Karpas-422 (cell line): ENCODE measurements at places on chromosomes 3 and 15.

- no peak for DNase-seq
These were observed 15.4 kb upstream of the AADAC start for GRCh38 chr3:151798466-151798865.

DNA sequence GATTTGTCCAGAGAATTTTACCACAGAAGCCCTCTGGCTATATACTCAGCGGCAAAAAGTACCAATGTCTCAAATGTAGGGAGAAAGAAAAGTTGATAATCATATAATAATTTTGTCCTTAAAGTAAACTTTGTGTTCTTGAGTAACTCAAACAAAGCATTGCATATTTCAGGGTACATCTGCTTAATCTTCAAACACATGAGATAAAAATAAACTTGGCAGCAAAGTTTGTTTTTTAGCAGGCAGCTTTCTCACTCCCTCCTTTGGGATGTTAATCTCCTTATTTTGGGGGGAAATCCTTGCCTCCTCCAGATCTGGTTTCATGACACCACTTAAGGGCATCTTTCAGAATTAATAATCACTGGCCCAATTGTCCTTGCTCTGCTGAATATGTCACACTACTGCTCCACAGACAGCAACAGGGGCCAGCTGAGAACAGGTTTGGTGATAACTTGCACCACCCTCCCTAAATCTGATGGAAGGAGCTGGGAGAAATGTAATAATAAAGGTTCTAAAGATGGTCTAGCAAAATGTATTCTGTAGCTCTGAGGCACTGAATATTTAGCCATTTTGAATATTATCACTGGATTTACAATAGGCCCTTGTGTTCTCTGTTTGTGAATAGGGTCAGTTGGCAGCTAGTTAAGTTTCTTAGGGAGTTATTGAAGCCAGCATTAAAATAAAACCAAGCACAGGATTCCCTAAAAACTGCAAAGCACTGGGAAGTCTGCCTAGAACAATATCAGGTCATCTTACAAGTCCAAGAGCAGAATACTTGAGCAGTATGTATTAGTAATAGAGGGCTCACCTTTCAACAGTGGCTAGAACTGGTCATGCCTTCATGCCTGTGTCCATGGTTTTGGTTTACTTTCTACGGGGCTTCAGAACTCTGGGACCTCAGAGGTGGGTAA is 79.2 kb downstream of the EFL1 start:
- no peak for DNase-seq

GRCh38 chr15:39270934-39271333 is 309.9 kb upstream of the THBS1 start:
- no peak for DNase-seq

GRCh38 chr15:50519740-50520425 is 26.6 kb downstream of the USP50 start:
- DNase-seq = no peak

GRCh38 chr15:64530472-64530871 is 70.1 kb downstream of the ZNF609 start:
- DNase-seq = no peak

DNA sequence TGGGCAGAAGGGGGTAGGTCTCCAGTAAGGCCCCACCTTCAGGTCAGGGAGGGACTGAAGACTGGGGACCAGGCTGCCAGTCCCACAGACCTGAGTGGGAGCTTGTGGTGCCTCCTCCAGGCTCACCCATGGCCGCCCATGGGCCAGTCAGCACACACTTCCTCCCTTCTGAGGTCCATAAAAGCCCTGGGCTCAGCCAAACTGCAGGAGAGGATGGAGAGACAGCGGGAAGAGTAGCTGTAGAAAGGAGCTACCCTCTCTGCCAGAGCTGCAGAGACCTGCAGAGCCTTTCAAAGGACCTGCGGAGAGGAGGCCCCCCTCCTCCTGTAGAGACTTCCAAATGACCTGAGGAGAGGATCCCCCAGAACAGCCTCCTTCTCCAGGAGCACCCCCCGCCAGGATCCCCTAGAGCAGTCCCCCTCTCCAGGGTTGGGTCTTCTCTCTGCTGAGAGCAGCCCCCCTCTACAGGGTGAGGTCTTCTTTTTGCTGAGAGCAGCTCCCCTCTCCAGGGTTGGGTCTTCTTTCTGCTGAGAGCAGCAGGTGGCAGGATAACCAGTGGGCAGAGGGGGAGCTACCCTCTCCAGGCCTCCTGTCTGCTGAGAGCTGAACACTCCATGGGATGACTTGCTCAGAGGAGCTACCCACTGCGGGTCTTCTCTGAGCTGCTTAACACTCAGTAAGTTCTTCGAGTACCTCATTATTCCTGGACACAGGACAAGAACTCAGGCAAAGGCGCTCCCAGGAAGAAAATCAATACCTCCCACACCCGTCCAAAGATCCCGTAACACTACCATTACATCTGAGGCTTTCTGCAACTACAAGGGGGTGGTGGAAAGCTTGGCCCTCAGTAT is 5.0 kb upstream of the SKIC8 start:
- no peak for DNase-seq

DNA sequence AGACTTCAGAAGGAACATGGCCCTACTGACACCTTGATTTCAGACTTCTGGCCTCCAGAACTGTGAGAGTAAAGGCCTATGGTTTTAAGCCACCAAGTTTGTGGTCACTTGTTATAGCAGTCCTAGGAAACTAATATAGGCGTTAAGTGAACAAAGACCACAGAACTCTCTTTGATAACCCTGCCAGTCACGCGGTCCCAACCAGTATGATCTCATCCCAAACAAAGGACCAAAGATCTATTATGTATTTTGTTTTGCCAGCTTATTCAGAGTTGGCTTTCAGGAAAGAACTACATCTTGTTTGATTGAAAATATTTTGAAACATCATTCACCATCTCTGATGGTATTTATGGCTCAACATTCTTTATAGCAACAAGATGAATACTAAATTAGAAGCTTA is 294.4 kb upstream of the SLCO3A1 start:
- no peak for DNase-seq

- DNase-seq = peak; percentile 68
These were observed 304.4 kb downstream of the FGF12 start for GRCh38 chr3:192422997-192423342.

- DNase-seq = peak; percentile 40
These were observed 234.3 kb downstream of the TLE3 start for GRCh38 chr15:69863446-69863845.

DNA sequence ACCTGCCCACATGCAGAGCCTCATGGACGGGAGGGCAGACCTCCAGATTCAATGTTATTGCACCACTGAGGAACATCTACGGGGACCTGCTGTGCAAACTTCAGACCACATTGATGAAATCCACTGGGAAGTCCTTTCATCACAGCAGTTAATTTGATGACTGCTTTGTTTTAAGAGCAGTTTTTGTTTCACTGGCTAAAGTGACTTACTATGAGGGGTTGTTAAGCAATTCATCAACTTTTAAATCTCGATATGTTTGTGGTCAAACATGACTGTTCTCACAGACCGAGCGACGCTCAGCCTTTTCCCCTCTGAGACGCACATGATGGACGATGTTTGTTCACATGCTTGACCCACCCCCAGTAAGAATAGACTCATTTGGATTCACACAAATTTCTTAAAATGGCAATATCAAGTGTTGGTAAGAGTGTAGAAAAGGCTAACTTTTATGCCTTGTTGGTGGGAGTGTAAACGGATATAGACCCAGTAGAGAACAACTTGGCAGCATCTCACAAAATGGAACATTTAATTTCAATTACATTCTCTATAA is 35.9 kb upstream of the IREB2 start:
- no peak for DNase-seq

DNA sequence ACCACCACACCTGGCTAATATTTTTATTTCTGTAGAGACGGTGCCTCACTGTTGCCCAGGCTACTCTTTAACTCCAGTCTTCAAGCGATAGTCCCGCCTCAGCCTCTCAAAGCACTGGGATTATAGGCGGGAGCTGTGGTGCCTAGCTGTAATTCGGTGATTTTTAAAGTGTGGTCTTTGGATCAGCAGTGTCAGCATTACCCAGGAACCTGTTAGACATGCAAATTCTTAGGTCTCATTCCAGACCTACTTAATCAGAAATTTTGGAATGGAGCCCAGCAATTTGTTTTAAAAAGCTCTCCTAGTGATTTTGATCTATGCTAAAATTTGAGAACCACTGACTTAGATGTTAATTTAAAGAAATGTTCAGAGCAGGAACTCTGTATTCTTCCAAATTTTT is 51.9 kb downstream of the GOLM2 start:
- no peak for DNase-seq

- no peak for DNase-seq
These were observed 32.2 kb upstream of the LACTB start for GRCh38 chr15:63089260-63090043.

DNA sequence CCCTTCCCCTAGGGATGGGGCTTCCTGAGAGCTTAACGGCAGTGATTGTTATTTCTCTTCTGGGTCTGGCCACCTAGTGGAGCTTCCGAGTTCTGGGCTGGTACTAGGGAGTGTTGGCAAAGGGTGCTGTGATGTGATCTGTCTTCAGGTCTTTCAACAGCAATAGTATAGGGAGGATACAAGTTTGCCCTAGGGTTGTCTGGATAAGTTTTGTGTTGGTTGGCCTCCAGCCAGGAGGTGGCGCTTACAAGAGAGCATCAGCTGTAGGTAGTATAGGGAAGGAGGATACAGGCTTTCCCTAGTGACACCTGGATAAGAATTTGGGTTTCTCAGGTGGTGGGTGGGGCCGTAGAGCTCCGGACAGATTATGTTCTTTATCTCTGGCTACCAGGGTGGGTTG is 19.2 kb upstream of the CPOX start:
- peak; percentile 56 for DNase-seq
